ENCODE measurements at places on chromosomes 11 and 22.
A peak's percentile ranks its signal among the peaks of the same experiment; 100 is the strongest.

DNA sequence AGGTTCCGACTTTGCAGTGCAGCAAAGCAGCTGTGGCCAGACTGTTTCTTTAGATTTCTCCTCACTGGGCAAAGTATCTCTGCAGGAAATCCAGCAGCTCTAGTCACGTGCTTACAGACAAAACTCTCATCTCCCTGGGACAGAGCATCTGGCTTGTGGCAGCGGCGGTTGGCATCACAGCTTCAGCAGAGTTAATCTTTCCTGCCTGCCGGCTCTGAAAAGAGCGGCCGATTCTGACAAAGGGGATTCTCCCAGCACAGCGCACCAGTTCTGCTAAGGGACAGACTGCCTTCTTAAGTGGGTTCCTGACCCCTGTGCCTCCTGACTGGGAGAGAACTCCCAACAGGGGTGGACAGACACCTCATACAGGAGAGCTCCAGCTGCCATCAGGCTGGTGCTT lies 1357.3 kb upstream of the TENM4 start:
- DNase-seq, result no peak

GRCh38 chr11:20027556-20028013 lies 132.7 kb downstream of the DBX1 start:
- no peak for DNase-seq

- no peak for DNase-seq
These were observed 1.4 kb downstream of the MICAL2 start for GRCh38 chr11:12111549-12112520.

- DNase-seq, result no peak
These were observed 620.5 kb downstream of the ETS1 start for GRCh38 chr11:127966821-127967220.

- DNase-seq, result no peak
These were observed 3.8 kb downstream of the COA4 start for GRCh38 chr11:73872749-73873357.

DNA sequence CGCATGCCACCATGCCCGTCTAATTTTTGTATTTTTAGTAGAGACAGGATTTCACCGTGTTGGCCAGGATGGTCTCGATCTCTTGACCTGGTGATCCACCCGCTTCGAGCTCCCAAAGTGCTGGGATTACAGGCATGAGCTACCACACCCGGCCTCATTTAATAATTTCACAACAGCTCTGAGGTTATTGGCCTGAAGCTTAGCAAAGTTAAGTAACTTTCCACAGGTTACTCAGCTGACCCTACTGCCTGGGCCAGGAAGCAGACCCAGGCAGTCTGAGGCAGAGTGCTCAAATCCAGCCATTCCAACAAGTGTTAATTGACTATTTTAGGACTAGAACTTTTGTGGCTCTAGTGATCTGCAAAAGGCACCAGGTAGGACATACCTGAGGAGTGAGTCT lies 52.2 kb upstream of the L3MBTL2 start:
- DNase-seq, result no peak

DNA sequence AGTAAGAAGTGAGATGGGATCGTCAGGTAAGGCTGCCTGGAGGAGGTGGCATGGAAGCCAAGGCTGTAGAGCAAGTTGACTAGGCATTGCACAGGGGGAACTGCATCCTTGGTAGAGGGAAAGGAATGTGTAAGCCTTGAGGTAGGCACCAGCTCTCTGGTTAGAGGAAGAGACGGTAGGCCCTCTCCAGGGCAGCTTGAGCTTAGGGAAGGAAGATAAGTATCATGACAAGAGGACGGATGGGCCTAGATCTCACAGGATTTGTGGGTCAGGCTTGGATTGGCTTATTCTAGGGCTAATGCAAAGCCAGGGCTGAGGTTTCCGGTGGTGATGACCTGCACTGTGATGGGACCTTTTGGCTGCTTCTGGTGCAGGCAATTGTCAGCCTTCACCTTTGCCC lies 1035.8 kb downstream of the TBC1D22A start:
- no peak for DNase-seq

- DNase-seq, result no peak
These were observed 132.2 kb upstream of the PLET1 start for GRCh38 chr11:112392904-112393303.

- DNase-seq, result no peak
These were observed 19.9 kb upstream of the CTR9 start for GRCh38 chr11:10731064-10731680.

GRCh38 chr22:29040385-29041275 lies 21.0 kb downstream of the C22orf31 start:
- peak; percentile 50 for DNase-seq

- DNase-seq, result no peak
These were observed 178.7 kb upstream of the TMEM45B start for GRCh38 chr11:129636926-129637325.

GRCh38 chr22:21069375-21069774 lies 23.6 kb downstream of the LRRC74B start:
- DNase-seq, result no peak

DNA sequence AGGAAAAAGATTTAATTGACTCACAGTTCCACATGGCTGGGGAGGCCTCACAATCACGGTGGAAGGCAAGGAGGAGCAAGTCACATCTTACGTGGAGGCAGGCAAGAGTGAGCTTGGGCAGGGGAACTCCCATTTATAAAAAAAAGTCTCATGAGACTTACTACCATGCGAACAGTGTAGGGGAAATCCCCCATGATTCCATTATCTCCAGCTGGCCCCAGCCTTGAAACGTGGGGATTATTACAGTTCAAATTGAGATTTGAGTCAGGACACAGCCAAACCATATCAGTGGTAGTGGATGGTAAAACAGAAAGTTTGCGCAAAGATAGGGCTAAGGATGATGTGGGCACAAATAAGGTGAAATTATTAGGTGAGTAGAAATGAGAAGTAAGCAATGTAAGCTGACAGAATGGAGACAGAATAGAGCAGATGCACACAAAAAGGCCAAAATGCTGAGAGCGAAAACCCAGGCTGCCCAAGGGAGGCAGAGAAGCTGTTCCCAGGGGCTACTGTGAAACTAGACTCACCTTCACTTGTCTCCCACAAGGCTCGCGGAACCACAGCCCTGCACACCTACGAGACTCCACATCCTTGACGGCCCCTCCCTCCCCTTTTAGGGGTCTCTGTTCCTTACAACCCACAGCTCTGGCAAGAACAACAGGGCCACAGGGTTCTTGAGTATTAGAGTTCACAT lies 377.6 kb downstream of the CADM1 start:
- DNase-seq, result no peak

GRCh38 chr11:107272561-107272960 lies 185.1 kb downstream of the CWF19L2 start:
- no peak for DNase-seq

GRCh38 chr11:11813288-11813962 lies 28.3 kb upstream of the USP47 start:
- DNase-seq, result no peak

DNA sequence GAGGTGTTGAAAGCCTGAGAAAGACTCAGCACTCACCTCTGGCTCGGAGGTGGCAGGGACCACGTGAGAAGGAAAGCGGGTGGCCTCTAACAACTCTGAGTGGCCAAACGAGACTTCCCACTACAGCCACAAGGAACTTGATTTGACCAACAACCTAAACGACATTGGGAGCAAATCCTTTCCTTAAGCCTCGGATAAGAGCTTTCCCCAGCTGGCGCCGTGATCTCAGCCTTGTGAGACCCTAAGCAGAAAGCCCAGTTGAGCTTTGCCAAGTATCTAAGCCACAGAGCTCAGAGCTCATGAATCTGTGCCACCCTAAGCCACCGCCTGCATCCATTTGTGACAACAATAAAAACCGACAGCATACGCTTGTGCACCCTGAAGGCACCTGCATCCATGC lies 636.0 kb downstream of the TBC1D22A start:
- DNase-seq, result no peak

DNA sequence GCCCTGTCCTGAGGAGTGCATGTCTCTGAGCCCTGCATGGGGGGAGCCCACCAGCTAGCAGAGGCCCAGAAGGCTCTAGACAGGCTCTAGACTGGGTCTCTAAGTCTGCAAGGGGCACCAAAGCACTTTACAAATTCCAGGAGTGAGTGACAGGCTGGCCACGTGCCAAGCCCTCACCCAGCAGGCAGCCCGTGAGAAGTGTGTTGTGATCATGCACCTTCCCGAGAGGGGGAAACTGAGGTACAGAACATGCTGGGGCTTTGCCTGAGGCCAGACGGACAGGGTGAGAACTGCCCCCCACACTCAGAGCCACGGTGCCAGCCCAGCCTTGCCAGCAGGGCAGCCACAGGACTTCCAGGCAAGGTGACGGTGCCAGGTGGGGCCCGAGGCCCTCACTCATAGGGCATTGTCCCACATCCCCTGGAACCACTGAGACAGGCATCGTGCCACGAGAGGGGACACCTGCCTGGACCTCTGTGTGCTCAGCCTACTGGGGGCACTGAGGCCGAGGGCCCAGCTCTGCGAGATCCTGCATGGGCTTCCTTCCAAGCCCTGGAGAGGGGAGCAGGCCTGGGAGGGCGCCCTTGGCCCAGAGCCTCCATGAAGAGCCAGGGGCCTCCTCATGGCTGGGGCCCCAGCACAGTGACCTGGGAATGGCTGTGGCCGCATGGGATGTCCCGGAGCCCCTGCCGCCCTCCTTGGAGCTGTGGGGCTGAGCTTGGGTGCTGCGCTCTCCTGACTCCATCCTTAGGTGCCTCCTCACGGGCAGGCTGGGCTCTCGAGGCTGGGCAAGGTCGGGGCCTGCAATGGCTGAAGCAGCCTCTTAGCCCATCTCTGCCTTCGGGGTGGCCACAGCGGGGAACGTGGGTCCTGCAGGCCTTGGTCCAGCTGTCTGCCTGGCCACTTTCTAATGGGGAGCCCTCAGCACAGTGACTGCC lies 121.5 kb downstream of the KCNQ1OT1 start:
- DNase-seq, result no peak

DNA sequence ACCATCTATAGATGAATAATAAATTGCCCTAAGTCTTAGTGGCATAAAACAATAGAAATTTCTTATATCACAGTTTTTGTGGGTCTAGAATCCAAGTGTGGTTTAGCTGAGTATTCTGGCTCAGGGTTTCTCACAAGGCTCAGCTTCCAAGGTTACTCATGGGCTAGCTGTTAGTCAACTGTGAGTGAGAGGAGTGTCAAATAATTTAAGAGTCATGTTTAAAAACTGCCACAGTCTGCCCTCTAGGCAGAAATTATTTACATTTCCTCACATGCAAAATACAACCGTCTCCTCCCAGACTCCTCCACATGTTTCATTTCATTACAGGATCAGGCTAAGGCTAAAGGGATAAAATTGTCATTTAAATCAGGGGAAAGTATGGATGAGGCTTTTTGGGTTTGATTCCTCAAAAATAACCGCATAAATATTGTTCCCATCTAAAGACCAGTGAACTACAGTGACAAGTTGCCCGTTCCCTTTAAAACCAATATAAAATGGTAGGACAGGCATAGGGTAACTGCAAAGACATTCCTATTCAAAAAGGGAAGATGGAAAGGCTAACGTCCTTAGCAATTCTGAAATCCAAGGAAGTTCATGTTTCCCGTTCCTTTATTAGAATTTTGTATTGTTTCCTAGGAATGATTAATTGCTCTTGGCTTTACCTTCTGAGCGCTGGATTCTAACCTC lies 324.3 kb downstream of the DYNC2H1 start:
- no peak for DNase-seq

DNA sequence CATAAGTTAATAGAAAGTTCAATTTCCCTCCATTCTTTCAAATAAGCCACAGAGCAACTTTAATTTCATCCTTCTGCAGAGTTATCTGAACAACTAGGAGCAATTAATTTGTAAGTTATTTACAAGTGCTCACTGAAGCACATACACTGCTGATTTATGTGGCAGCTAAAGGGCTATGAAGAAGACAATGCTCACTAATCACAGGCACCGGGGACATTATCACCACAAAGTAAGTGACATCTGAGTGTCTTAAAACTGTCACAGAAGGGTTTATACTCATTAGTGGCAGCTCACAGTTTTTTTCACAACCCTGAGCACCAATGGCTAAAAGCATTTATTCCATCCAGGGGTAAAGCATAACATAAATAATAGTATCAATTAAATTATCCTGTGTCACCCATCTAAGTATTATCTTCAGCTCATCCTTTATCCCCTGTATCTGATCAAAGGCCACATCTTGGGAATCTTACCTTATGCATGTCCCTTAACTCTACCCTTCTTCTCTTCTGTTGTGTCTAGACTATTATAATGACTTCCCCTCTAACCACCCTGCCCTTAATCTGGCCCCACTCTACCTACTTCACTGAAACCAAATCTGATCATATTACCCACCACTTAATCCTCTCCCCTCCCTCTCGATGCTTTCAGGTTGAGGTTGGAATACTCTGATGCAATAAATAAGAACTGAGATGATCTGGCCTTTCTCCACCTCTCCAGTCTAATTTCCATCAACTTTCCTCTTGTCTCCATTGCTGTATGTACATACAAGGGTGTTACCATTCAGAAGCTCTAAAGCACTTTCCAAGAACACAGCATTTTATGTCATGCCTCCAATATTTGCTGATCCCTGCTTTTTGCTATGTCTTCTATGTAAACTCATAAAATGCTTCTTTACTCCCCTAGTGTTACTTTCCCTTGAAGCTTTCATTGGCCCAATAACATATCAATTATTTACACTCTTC lies 252.7 kb downstream of the CASP12 start:
- no peak for DNase-seq

DNA sequence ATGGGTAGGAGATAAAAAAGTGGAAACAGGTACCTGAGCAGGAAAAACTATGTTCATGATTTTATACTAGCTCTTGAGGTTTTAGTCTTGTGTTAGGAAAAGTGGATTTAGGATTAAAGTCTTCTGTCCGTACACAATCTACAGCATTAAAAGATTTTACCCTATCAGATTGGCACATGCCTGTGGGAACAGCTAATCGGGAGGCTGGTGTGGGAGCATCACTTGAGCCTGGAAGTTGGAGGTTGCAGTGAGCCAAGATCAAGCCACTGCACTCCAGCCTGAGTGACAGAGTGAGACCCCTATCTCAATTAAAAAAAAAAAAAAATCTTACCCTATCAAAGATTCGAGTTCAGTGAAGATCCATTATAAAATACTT lies 12.2 kb upstream of the CRKL start:
- DNase-seq, result no peak

- DNase-seq, result no peak
These were observed 53.7 kb downstream of the UBASH3B start for GRCh38 chr11:122709039-122709760.

- no peak for DNase-seq
These were observed 211.4 kb downstream of the AASDHPPT start for GRCh38 chr11:106288822-106289387.

DNA sequence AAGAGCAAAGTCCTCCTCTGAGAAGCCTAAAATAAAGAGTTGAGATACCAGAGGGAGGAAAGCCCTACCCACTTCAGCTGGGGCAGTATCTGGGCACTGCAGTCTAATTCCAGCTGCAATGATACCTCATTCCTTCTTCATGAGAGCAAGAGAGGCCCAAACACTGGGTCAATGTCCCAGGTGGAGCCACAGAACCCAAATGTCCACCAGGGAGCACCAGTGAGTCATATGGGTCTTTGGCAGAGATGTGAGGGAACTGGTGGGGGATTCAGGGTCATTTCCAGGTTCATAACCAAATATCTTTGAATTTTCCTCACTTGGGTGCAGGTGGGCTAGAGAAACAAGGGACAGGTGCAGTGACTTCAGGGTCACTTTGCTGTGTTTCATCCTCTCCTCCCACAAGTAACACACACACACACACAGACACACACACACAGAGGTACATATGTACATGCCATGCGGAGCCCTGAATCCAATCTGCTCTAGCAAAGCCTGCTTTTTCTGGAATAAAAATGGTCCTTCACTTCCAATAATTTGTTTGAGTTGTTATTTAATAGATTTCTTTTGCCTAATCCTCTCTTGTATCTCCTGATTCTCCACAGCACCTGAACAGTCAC lies 585.4 kb downstream of the SOX6 start:
- DNase-seq, result no peak

Data from stimulated activated CD4-positive, alpha-beta T cell treated with anti-CD3 and anti-CD28 coated beads, Interleukin-1b, Interleukin-23, amount 100 ng/mL, for 24 hours (primary cell).